ENCODE measurements at places on chromosomes 16 and 17. TPM values are rescaled to one million over a fixed set of nuclear protein-coding genes. Genes with fewer than 3 reads are reported as not detected.

Gene PRSS33
- not detected for total RNA-seq

Gene CD79B
- total RNA-seq: 4.8 TPM

Gene MYH13
- not detected for total RNA-seq

Gene RNF135
- 8.8 TPM for total RNA-seq

Gene CCL1
- total RNA-seq: not detected

Gene CARD14
- total RNA-seq: not detected

Gene JPH3
- 0.09 TPM for total RNA-seq

Gene AGRP
- not detected for total RNA-seq

DNA sequence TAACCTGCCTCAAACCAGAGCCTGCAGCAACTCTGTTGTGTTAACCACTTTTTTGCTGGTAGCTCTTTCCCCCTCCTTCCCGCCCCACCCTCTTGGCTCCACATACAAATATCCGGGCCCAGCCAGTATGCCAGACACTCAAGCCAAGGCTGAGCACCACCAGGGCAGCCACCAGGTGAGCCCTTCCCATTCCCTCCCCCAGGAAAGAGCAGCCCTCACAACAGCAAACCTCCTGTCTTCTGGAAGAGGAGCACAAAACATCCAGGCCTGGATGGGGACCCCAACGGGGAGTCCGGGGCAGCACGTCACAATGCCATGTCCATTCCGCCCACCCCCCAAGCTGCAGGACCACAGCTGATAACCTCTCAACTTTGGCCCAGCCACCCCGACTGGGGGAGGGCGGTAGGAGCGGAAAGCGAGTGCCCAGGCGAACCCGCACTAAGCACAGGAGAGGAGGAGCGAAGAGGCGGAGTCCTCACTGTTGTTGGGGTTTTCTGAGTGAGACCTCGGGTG lies 757 bp downstream of the ORMDL3 start:
- peak; percentile 28 for DNase-seq

- no peak for DNase-seq
Observed at GRCh38 chr17:20920815-20921199, 122.0 kb downstream of the USP22 start.

GRCh38 chr17:19387921-19388521 lies 1.0 kb upstream of the MFAP4 start:
- DNase-seq: no peak

GRCh38 chr17:42422958-42423712 lies at the start of gene CAVIN1:
TSS of gene CAVIN1 (minus strand) at chr17:42423256. CDS start at chr17:42423097, 159 bp downstream.
- DNase-seq: peak; percentile 99

- no peak for DNase-seq
Observed at GRCh38 chr17:51060396-51060795, 60.3 kb downstream of the SPAG9 start.

DNA sequence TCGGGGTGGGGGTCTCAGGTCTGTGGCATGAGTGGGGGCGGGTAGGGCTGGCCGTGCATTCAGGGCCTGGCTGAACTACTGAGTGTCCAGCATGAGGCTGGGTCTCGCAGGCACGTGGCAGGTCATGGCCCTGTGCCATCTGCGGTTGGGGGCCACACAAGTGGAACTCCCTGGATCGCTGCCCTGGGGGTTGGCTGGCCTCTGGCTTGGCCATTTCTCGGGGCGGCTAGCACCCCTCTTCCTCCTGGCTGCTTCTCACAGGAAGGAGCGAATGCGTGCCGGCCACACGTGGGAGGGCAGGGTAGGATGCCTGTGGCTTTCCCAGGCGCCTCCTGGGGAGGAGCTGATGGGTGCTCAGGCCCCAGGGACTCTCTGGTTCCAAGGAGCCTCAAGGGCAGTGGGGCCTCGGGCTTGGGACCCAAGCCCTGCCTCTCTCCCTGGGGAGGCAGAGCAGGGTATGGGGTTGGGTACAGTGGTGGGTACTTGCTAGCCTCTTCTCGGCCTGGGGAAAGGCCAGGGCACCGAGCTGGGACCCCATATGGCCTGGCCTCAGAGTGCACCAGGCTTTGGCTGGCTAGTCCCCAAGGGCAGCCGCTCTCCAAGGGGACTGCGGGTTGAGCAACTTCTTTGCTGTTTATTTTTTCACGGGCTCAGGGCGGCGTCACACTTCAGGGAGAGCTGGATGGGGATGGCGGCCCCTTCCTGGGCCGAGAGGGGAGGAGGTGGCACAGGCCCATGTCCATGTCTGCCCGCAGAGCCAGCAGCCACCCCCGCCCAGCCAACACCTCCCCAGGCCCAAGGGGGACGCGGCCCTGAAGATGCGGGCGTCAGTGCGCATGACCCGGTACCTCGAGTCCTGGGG lies 37.5 kb downstream of the ADCY7 start:
- DNase-seq: no peak

DNA sequence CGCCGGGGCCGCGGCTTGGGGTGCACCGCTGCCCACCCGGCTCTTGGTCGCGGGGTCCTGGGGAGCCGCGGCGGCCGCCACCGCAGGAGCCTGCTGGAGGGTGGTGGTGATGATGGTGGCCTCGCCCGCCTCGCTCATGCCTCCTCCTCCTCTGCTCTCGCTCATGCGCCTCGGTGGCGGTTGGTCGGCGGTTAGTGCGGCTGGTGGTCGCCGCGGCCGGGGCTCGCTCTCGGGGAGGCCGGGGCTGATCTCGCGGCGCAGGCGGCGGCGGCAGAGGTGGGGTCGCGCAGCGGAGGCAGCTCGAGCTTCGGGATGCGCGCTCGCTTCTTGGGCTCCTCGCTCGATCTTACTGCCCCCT lies 41.6 kb downstream of the AHSP start:
- DNase-seq: no peak

DNA sequence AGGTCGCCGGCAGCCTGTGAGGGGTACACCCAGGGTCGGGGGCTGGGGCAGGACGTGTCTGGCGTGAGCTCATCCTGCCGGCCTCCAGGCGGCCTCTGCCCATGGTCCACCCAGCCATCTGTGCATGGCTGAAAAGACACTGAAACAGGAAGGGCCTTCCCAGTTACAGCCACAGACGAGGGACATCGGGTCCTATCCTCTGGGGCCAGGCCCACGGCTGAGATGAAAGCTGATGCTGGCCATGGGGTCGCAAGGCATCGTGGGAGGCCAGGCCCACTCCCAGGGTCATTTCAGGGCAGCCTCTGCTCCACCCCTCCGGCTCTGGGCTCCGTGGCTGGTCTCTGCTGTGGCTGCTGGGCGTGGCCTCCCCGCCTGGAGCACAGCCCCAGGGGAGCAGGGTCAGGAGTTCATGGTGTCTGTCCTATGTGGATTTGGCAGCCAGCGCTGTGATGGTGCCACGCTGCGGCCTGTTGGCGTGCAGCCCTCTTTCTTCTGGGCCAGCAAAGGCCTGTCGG lies 16.6 kb upstream of the ATP6V0C start:
- DNase-seq: peak; percentile 77

GRCh38 chr16:54923055-54923473 lies 7.6 kb upstream of the IRX5 start:
- no peak for DNase-seq

DNA sequence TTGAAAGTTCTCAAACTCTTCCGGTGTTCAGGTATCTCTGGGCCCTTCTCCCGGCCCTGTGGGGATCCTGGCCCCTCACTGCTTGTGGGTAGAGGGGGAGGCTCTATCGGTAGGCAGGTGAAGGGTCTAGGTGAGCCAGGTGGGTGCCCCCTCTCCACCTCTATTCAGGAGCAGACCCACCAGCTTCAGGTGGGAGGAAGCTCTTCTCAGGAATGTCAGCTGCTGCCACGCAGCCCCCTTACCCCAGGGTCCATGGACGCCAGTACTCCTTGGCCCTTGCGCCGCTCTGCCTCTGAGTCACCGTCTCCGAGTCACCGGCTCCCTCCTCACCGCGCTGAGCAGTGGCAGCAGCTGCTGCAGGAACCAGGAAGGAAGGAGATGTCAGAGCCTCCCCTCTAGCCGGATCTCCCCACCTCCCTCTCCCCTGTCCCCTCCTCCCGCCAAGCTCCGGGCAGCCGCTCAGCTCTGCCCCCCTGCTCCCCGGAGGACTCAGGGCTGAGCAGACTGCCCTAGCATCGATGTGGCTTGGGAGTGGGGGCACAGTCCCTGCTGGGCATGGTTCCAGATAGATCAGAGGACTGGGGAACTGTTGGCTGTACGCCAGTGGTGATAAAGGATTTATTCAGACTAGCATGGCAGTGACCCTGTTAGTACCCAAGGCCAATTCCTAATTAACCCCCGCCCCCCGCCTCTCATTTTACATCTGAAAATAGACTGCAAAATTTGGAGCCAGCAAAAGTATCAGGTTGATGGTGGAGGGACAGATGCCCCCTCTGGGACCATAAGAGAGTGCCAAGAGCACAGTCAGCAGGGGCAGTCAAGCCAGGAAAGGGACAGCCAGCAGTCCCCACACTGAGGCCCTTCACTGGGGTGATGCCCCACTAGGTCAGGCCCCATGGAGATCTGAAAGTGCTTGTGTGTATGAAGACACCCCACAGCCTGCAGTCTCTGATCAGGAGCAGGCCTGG lies at the start of gene OSBPL7:
Gene OSBPL7 (minus strand): TSS at position 371 of the 968 bp plus-strand sequence. CDS start 1,516 bp downstream, outside the sequence.
- peak; percentile 81 for DNase-seq

- DNase-seq: no peak
Observed at GRCh38 chr16:72202014-72202413, 30.1 kb upstream of the PMFBP1 start.

DNA sequence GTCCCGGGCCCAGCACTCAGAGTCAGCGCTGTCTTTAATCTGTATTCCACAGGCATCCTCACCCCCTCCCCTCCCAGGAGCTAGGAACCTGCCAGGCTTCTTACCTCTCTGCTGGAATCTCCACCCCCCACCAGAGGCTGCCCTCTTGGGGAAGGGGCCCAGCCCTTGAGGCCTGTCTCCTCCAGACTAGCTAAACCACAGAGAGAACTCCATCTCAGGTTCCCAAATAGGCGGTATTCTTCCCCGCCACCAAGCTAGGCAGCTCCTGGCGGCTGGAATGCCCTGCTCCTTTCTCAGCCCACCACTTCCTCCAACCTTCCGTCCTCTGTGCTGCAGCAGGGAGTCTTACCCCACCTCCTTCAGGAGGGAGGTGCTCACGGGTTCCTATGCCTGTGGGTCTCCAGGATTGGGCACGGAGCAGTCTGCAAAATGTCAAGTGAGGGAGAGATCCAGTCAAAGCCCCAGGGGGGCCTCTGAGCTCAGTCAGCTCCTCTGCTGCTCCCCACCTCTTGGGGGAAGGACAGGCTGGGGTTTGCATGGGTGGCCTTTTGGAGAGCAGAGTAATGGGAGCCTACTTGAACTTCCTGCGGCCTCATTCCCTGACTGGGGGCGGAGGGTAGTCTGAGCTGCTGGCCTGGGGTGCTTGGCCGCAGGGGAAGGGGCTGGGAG lies 55.7 kb downstream of the SREBF1 start:
- no peak for DNase-seq

DNA sequence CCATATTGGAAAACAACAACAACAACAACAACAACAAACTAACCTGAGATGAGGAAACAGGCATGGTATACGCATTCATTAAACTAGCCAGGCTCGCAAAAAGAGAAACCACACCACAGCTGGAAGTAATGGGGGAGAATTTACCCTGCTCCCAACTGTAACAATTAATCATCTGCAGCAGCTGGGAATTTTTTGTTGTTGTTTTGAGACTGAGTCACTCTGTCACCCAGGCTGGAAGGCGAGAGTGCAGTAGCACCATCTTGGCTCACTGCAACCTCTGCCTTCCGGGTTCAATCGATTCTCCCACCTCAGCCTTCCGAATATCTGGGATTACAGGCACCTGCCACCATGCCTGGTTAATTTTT lies 16.3 kb downstream of the PRPSAP1 start:
- no peak for DNase-seq

DNA sequence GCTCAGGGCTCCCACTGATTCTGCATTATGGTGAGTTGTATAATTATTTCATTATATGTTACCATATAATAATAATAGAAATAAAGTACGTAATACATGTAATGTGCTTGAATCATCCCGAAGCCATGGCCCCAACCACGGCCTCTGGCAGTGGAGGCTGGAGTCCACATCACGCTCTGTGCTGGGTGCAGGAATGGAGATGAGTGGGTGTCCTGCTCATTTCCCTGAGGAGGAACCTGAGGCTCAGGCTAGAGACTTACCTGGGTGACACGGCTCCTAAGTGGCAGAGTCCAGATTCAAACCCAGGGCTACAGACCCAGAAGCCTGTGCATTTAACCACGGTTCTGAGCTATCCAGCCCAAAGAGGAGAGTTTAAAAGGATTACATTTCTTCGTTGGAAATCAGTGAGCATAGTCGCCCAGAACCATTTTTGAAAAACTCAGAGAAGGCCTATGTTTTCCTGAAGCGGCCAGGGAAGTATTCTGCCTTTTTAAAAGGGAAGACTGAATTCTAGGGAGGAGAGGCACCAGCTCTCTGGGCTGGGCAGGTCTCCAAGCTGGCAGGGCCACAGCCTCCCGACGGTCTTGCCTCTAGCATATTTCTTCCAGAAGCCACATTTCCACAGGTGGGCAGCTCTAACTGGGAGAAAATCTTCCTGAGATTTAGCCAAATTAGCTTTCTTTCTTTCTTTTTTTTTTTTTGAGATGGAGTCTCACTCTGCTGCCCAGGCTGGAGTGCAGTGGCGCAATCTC lies 6.7 kb downstream of the IL4R start:
- no peak for DNase-seq

DNA sequence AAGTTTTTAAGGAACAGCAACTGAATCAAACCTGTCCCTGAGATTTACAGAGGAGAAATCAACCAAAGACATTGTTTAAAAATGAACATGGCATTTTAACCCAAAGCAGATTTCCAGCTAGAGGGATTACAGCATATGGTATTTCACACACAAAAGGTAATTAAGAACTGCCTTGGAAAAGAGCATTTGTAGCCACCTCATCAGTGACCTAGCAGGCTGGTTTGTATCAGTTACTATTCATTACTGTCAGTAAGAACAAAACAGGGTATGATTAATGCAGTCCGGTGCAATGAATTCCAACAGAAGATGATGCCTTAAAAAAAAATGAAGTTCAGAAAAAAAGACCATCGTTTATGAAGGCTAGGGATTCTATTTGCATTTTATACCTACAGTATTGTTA lies 219.9 kb downstream of the CHD9NB start:
- no peak for DNase-seq

DNA sequence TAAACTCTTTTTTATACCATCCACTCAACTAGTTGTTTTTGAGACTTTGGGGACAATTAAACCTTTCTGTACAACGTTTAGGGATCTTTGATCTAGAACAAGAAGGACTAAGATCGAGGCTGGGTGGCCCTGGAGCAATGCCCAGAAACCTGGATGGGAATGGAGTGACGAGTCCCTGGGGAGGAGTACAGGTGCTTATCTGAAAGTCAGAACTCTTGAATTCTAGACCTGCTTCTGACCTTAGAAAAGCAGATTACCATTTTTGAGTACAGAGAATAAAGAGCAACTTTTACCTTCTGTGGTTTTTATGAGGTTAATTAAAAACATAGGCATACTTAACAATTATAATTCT lies 17.8 kb downstream of the UBE2Z start:
- DNase-seq: no peak
